ENCODE measurements at places on chromosomes 12 and 14. TPM values are rescaled to one million over a fixed set of nuclear protein-coding genes. Genes with fewer than 3 reads are reported as not detected.

Gene BEST3
- 0.44 TPM for total RNA-seq

GRCh38 chr12:27488479-27488878 lies 35.5 kb upstream of the PPFIBP1 start:
- no peak overlapping the region for H3K4me3 ChIP-seq
- no peak for DNase-seq
- peaks cover 16% of the 10 kb centered on the region for H3K27me3 ChIP-seq
- H3K36me3 ChIP-seq = peaks cover 2% of the 10 kb centered on the region
- no peak overlapping the region for H3K27ac ChIP-seq

DNA sequence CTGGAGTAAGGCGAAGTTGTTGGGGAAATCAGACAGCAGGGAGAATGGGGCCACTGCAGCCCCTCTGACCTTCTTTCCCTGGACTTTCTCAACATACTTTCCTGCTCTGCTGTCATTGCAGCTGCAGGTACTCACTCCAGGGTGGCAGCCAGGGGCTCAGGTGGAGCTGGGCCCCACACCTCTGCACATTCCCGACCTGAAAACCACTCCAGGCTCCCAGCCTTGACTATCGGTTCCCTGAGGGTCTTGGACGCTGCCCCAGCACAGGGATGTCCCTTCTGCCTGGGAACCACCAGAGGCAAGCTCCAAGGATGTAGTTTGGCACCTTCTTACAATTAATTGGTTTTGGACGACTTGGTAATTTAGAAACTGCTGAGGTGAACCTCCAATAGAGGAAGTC lies 24.8 kb upstream of the CAPRIN2 start:
- no peak for DNase-seq
- H3K36me3 ChIP-seq = peaks cover 4% of the 10 kb centered on the region
- H3K4me1 ChIP-seq = no peaks in the 10 kb centered on the region
- H3K27ac ChIP-seq = no peak overlapping the region

Gene TAMALIN
- total RNA-seq = 491 TPM

DNA sequence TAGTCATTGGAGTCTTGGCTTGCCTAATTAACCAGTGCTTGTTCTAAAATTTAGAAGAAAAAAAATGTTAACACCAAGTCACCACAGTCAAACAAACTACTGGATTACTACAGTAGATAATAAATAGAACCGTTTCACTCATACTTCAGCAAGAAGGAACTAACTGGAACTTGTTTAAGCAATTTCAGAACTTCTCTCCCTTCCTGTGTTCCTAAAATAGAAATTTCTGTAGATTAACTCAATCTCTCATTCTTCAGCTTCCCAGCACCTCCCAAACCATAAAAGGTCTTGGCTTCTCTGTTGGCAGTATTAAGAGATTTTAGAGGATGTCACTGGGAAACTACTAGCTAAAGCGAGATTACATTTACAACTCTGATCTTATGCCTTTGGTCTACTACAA lies 18.6 kb downstream of the GNS start:
- no peaks in the 10 kb centered on the region for H3K27me3 ChIP-seq
- peak overlapping the region; percentile 34 for H3K27ac ChIP-seq
- peaks cover 13% of the 10 kb centered on the region for H3K4me1 ChIP-seq
- peaks cover 16% of the 10 kb centered on the region for H3K36me3 ChIP-seq

GRCh38 chr14:85027681-85028370 lies 502.1 kb upstream of the FLRT2 start:
- no peaks in the 10 kb centered on the region for H3K4me1 ChIP-seq
- no peaks in the 10 kb centered on the region for H3K27me3 ChIP-seq
- no peak overlapping the region for H3K4me3 ChIP-seq
- DNase-seq = no peak
- H3K36me3 ChIP-seq = no peaks in the 10 kb centered on the region
- no peak overlapping the region for H3K27ac ChIP-seq

Data from T-helper 17 cell (primary cell).